ENCODE measurements at places on chromosomes 4 and X. TPM values are rescaled to one million over a fixed set of nuclear protein-coding genes. Genes with fewer than 3 reads are reported as not detected.

- no peak overlapping the region for H3K27ac ChIP-seq
- no peaks in the 10 kb centered on the region for H3K27me3 ChIP-seq
- no peak for DNase-seq
- H3K36me3 ChIP-seq = no peaks in the 10 kb centered on the region
Observed at GRCh38 chr4:38322714-38323113, 341.3 kb upstream of the KLF3 start.

- H3K27me3 ChIP-seq = no peaks in the 10 kb centered on the region
- H3K36me3 ChIP-seq = no peaks in the 10 kb centered on the region
- H3K4me3 ChIP-seq = no peak overlapping the region
- no peaks in the 10 kb centered on the region for H3K4me1 ChIP-seq
- no peak for DNase-seq
Observed at GRCh38 chr4:145345401-145345800, 136.3 kb upstream of the SMAD1 start.

DNA sequence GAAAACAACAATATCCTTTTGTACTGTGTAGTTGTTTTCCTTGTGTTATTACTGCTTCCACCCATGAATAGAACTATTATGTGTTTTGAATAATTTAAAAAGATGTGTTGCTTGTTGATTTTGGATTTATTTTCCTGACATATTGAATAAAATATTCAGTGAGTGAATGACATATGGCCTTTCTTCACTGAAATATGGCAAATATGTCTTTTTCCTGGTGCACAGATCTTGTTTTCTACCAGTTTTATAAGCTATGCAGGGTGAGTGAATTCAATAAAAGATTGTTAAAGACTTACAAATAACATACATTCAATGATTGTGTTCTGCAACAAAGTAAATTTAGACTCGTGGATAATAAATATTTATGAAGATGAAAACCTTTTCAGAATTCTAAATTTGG lies 1216.3 kb upstream of the ADGRL3 start:
- H3K27ac ChIP-seq = no peak overlapping the region
- no peaks in the 10 kb centered on the region for H3K36me3 ChIP-seq
- H3K4me1 ChIP-seq = no peaks in the 10 kb centered on the region

DNA sequence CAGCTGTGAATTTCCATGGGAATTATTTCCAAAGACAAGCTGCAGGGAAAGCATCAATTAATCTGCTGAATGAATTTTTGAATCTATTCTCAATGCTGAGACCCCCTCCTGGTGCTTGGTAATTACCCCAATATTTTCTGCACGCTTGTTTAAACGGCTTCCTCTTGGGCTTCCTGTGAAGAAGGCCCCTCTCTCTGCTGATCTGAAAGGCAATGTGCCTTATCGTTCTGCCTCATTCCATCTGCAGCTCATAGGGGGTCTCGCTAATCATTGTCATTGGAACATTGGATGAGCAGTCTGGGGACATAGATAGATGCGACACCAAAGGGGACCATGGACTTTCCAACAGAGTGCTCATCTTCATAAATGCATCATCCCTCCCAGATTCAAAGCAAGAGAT lies 851.6 kb downstream of the PDHA2 start:
- H3K36me3 ChIP-seq = no peaks in the 10 kb centered on the region
- no peak for DNase-seq
- no peaks in the 10 kb centered on the region for H3K27me3 ChIP-seq
- no peaks in the 10 kb centered on the region for H3K4me1 ChIP-seq
- no peak overlapping the region for H3K4me3 ChIP-seq

GRCh38 chrX:40727093-40727492 lies 8.2 kb downstream of the MED14 start:
- H3K27ac ChIP-seq = no peak overlapping the region
- no peak for DNase-seq
- H3K27me3 ChIP-seq = no peaks in the 10 kb centered on the region
- H3K36me3 ChIP-seq = no peaks in the 10 kb centered on the region

- no peaks in the 10 kb centered on the region for H3K4me1 ChIP-seq
- no peak for DNase-seq
- no peak overlapping the region for H3K27ac ChIP-seq
- no peaks in the 10 kb centered on the region for H3K27me3 ChIP-seq
- peaks cover 7% of the 10 kb centered on the region for H3K36me3 ChIP-seq
Observed at GRCh38 chrX:123871309-123871708, 11.5 kb downstream of the XIAP start.

DNA sequence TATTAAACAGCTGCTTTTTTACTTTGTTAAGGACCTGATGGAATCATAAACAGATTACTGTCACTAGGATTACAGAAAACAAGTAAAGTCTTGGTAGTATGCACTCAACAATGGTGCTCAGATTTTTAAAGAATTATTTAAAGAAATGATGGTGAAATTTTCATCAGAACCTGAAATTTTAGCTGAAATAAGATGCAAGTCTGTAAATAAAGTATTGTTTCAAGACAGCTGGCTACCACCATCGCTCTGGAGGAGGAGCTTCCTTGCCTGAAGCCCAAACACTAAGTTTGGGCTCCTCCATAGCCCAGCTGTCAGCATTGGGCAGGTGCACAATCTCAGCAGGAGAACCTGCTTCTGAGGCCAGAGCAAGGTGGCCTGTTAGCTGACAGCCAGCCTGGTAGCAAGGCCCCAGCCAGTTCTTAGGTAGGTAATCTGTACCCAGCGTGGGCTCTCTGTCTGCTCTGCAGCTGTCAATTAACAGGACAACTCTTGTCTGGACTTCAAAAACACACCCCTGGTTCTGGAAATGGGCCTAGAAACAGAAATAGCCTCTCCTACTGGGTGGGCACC lies 4.6 kb downstream of the GAB1 start:
- H3K4me1 ChIP-seq = peaks cover 3% of the 10 kb centered on the region
- no peak for DNase-seq
- H3K36me3 ChIP-seq = no peaks in the 10 kb centered on the region
- no peak overlapping the region for H3K27ac ChIP-seq
- H3K27me3 ChIP-seq = no peaks in the 10 kb centered on the region

DNA sequence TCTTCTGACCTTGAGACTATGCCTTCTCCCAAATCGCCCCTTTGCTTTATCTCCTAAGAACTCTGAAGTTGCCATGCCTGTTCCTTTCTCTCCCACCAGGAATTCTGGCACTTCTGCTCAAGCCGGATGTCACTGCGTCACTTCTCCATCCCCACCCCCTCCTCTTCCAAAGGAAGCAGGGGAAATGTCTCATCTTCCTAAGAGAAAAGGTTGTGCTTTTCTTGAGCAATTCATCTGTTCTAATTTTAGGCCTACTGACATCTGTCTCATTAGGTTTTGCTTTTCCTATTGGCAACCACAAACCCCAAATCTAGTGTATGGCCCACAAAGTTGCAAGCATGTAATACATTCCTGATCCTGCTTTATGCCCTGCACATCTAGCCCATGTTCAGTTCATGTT lies 163.1 kb upstream of the PLAC1 start:
- H3K4me3 ChIP-seq = no peak overlapping the region
- DNase-seq = no peak
- H3K36me3 ChIP-seq = no peaks in the 10 kb centered on the region
- H3K27me3 ChIP-seq = no peaks in the 10 kb centered on the region
- H3K27ac ChIP-seq = no peak overlapping the region

DNA sequence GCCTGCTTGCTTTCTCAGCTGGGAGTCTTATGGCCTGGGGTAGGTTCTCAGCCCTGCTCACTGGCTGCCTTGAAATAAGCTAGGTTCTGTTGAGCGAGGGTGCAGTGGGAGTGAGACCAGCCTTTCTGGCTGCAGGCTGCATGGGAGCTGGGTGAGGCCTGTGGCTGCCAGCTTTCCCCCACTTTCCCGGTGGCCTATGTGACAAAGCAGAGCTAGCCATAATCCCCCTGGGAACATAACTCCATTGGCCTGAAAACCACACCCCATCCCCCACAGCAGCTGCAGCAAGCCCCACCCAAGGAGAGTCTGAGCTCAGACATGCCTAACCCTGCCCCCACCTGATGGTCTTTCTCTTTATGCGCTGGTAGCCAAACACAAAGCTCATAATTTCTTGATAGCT lies 118.9 kb downstream of the KLHL4 start:
- H3K36me3 ChIP-seq = no peaks in the 10 kb centered on the region
- DNase-seq = no peak
- H3K27ac ChIP-seq = no peak overlapping the region
- H3K4me1 ChIP-seq = no peaks in the 10 kb centered on the region
- no peak overlapping the region for H3K4me3 ChIP-seq
- H3K27me3 ChIP-seq = no peaks in the 10 kb centered on the region

DNA sequence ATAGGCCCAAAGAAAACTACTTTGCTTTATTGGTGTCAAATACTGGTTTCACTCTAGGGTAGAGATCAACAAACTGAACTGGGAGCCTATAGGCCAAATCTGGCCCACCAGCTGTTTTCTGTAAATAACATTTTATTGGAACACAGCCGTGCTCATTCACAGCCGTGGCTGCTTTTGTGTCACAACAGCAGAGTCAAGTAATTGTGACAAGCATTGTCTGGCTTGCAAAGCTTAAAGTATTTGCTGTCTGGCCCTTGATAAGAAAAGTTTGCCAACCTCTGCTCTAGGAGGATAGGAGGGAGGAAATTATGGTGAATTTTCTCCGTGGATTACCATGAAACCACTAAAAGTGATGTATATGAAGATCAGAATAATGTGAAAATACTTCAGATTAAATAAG lies 53.4 kb downstream of the GPAT3 start:
- no peak overlapping the region for H3K27ac ChIP-seq
- no peak overlapping the region for H3K4me3 ChIP-seq
- no peaks in the 10 kb centered on the region for H3K36me3 ChIP-seq
- no peaks in the 10 kb centered on the region for H3K27me3 ChIP-seq

- H3K4me1 ChIP-seq = no peaks in the 10 kb centered on the region
- no peak overlapping the region for H3K27ac ChIP-seq
- no peaks in the 10 kb centered on the region for H3K27me3 ChIP-seq
- H3K4me3 ChIP-seq = no peak overlapping the region
Observed at GRCh38 chrX:50698944-50699343, 115.0 kb downstream of the SHROOM4 start.

DNA sequence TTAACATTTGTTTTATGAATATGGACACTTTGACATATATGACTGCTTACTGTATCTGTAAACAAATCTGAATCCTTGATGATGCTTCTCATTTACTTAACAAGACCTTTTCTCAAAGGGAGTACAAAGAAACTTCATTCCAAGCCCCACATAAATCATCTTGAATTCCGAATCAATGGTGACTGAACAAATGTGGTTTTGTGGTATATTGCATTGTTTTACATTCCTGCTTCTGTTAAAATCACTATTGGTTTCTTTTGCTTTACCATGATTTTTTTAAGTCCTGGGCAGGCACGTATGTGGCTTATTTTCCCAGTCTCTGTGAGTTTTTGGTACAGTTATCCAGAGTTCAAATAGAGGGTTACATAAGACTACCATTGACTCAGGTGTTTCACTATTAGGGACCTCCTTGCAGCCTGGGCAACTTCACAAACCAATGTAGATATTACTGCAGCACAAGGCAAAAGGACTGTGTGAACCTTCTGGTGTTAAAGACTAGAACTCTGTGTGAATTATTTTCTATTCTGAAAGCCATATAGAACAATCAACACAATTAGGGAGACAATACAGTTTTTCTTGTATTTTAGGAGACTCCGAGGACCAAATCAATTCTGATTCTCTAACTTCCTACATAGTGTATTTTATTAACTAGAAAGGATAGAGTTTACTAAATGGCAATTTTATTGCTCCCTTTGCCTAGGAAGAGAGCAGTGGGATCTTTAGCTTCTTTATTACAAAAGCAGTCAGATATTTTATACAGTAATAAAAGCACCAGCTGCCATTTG lies 196.4 kb downstream of the GALNTL6 start:
- no peaks in the 10 kb centered on the region for H3K4me1 ChIP-seq
- no peak overlapping the region for H3K4me3 ChIP-seq
- H3K36me3 ChIP-seq = no peaks in the 10 kb centered on the region
- no peaks in the 10 kb centered on the region for H3K27me3 ChIP-seq
- no peak overlapping the region for H3K27ac ChIP-seq
- DNase-seq = no peak

GRCh38 chrX:55161581-55161980 lies 58.6 kb upstream of the PAGE5 start:
- no peaks in the 10 kb centered on the region for H3K27me3 ChIP-seq
- peak overlapping the region; percentile 56 for H3K4me3 ChIP-seq
- peak overlapping the region; percentile 88 for H3K27ac ChIP-seq
- DNase-seq = no peak
- H3K36me3 ChIP-seq = no peaks in the 10 kb centered on the region

- DNase-seq = no peak
- H3K27ac ChIP-seq = no peak overlapping the region
- no peaks in the 10 kb centered on the region for H3K36me3 ChIP-seq
- H3K4me3 ChIP-seq = no peak overlapping the region
- H3K27me3 ChIP-seq = no peaks in the 10 kb centered on the region
- H3K4me1 ChIP-seq = peaks cover 7% of the 10 kb centered on the region
Observed at GRCh38 chr4:168503652-168504362, 7.0 kb downstream of the PALLD start.

DNA sequence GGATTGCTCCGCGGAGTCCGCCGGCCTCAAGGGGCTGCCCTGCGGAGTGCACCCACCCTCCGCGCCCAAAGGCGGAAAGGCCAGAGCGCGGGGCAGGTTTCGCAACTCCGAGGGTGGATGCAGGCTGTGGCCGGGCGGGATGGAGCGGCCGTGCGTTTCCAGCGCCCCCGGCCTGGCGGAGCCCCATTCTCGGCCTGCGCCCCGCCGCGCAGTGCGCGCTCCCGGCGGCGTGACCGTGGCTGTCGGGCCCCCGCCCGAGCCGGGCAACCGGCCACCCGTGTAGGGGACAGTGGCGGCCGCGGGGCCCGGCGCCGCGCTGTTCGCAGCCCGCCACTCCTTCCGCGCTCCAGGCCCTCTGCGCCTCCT lies 331 bp downstream of the SETD7 start:
- no peaks in the 10 kb centered on the region for H3K36me3 ChIP-seq
- DNase-seq = no peak
- peak overlapping the region; percentile 75 for H3K4me3 ChIP-seq

Gene DUSP9
- 0.07 TPM for polyA plus RNA-seq
